Activated T-helper 1 cell treated with Interleukin-2 at 50 U/mL for 16 hours (primary cell): ENCODE measurements at places on chromosomes 6 and 20.

DNA sequence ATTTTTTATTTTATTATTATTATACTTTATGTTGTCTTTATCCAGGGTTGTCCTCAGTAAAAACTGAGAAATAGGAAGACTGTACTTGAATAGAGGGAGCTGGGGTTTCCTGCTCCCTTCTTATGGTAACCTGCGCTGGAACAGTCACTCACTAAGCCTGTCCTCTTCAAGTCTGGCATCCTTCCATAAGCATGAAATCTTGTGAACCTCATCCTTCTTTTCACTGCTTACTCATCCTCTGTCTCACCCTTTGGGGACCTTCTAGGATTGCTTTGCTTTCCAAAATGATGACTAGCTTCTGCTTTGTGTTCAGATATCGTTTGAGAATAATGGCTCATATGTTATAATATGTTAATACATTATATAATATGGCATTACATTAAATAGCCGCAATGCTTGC is 90.6 kb downstream of the C6orf118 start:
- no peak for DNase-seq

GRCh38 chr6:32108727-32109113 is 418 bp downstream of the TNXB start:
- no peak for DNase-seq

GRCh38 chr6:112286010-112286409 is 31.6 kb upstream of the LAMA4 start:
- peak; percentile 3 for DNase-seq

- DNase-seq, result no peak
Observed at GRCh38 chr6:85355816-85356215, 94.1 kb upstream of the NT5E start.

- DNase-seq, result no peak
Observed at GRCh38 chr20:47724396-47724795, 60.9 kb downstream of the SULF2 start.

GRCh38 chr6:136501514-136501913 is 48.7 kb downstream of the MAP7 start:
- DNase-seq, result no peak

GRCh38 chr6:149080511-149080910 is 237.0 kb upstream of the TAB2 start:
- DNase-seq, result no peak

- DNase-seq, result no peak
Observed at GRCh38 chr20:17678295-17678694, 3.7 kb downstream of the RRBP1 start.

GRCh38 chr20:46150943-46151342 is 32.8 kb downstream of the CD40 start:
- DNase-seq, result no peak

GRCh38 chr20:37573626-37574198 is 46.0 kb upstream of the BLCAP start:
- no peak for DNase-seq

DNA sequence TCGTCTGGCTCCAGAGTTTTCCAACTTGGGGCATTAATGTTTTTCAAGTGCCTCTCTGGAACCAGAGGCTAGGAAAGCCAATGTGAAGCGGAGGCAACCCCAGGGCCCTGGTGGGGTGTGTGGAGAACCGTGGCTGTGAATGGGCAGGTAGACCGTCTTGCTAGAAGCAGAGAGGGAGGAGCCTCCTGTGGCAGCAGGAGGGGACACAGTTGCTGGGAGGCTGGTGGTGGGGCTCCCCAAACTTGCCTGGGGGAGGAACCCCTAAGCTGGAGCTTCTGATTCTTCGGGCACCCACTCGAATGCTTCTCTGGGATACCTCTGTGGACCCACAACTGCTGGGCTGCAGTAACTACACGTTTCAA is 65.3 kb upstream of the APCDD1L start:
- DNase-seq, result no peak

GRCh38 chr6:106536851-106537250 is 92.4 kb downstream of the RTN4IP1 start:
- DNase-seq, result no peak

DNA sequence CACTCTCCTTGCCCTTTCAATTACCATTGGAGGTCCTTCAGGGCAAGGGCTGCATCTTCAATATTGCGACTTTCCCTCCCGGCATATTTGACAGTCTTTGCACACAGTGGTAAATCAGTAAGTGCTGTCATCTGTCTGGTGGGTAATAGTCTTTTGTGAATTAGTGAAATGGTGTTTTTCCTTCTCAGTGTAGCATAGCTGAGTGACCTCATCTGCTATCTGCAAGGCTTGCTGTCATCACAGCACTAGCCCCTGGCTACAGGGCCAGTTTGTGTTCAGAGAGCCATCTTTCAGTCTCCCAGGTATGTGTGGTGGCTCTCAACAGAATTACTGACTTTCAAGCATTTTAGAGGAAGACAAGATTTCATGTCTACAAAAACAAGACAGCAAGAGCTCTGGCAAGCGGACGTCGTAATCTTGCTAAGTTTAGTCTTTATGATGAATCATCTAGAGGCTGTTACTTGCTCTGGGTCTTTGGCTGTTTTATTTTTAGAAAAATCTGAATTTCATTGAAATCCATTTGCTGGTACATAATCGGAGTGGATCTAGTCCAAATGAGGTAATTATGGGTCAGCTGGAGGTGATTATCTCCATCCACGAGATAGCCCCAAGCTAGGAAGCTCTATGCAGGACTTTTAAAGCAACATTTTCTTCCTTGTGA is 528.9 kb downstream of the EPM2A start:
- DNase-seq, result no peak

DNA sequence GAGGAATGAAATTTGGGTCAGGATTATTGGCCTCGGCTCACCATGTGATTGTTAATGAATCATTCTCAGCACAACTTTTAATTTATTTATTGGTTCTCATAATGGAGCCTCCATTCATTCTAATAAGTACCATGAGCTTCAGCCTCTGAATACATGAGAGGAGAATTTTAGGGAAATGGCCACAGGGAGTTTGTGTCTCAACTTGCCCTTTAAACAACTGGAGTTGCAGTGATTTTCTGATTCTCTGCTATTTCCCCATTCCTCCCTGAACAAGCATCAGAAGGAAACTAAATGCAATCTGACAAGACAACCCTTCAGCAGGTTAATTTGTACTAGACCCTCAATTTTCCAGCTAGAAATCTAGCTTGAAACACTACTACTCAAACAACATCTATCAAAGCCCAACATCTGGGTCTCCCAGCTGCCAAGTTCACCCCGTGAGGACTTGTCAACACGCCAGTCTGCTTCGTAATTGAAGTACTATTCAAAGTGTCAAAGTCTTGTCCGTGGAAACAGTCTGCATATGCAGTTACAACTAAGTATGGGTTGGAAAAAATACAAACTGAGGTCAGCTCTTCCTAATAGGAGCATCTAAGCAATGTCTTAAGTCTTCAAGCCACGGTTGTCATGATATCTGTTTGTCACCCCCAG is 235.4 kb downstream of the CDH4 start:
- no peak for DNase-seq

DNA sequence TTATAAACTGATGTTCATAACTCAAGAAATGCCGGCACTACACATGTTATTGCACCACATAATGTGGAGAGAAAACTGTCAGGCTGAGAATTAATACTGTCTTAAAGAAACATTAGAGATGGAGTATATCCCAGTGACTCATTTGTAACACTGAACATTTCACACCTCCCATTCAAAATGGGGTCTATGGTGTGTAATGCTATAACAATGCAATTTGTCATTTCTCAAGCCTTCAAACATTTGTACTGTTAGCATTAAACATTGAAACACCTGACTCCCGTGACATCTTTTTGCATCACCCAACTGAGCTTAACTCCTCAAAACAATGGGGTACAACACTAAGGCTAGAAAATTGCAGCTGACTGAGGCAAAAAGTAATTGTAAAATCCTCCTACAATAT is 151.7 kb downstream of the DST start:
- no peak for DNase-seq

DNA sequence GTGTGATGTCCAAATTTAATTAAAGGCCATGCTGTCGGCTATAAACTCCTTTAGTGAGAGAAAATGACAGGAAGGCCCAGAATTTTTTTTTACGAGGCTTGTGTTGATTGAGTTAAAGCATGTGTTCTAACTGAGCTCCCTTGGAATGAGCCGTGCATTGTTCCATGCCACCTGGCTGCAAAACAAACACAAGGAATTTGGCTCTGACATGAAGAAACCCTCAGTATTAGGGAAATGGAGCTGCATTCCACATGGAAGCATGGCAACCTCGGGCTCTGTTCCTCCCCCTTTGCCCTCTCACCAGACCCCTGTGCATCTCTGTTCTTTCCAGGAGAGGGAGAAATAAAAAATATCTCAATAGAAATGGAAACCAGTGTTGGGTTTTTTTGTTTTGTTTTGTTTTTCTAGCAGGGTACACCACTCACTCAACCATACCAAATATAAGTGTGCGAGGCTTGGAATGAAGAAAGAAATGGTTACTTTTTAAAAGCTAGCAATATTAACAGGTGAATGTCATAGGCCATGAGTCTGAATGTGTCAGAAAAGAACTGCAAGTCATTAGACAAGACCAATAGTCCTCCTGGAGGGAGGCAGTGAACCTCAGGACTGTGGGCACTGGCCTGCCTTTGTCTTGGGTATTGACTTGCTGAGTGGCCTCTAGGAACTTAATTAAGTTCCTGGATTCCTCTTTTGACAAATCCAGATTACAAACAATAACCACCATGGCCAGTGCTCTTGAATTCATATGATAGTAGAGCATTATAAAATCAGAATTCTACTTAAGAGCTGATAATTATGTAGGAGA is 935.1 kb downstream of the KIF16B start:
- DNase-seq, result no peak

GRCh38 chr20:23086931-23087411 is 847 bp upstream of the CD93 start:
- DNase-seq, result no peak

DNA sequence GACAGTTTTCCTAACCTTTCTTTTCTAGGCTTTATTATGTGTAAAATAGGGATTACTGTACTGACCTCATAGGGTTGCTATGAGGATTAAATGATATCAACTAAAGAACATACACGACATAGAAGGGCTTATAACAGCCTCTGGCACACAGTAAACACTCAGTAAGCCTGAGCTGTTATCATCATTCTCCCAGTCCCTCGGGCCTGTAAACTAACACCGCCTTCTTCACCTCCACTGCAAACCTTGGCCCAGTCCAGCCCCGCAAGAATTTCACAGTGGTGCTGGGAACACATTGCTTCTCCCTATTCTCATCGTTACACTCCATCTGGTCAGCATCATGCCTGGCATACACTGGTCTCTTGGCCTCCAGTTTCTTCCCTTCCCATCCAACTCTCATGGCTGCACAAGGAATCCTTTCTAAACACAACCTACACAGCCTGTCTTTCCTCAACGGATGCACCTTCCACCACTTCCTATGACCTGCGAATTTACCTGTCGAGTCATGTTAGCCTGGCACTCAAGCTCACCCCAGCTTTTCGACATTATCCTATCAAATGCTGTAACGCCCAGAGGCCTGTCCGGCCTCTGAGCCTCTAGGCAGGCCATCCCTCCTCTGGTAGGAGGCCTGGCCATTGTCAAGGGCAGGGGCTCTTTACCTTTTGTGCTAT is 92.1 kb downstream of the FYN start:
- no peak for DNase-seq
